ENCODE measurements at places on chromosomes 5 and 9.

DNA sequence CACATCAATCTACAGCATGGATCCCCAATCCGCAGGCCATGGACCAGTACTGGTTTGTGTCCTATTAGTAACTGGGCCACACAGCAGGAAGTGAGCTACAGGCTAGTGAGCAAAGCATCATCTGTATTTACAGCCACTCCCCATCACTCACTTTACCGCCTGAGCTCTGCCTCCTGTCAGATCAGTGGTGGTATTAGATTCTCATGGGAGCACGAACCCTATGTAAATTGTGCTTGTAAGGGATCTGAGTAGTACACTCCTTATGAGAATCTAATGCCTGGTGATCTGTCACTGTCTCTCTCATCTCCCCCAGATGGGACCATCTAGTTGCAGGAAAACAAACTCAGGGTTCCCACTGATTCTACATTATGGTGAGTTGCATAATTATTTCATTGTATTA lies 212.7 kb upstream of the FAM174A start:
- DNase-seq, result no peak

DNA sequence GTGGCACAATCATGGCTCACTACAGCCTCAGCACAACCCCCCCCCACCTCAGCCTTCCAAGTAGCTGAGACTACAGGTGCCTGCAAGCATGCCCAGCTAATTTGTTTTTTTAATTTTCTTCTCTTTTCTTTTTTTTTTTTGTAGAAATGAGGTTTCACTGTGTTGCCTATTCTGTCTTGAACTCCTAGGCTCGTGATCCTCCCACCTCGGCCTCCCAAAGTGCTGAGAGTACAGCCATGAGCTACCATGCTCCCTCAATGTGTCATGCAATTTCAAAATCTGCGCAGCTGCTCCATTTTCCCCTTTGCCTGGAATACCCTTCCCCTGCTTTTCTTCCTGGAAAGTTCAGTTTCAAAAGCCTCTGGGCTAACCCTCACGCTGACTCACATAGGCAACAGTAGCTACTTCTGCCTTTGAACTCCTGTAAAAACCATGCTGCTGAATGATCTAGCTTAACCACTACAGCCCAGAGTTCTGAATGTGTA lies 71.0 kb upstream of the IL7R start:
- no peak for DNase-seq

- DNase-seq, result no peak
Measured at GRCh38 chr9:3397766-3398165, 128.0 kb downstream of the RFX3 start.

DNA sequence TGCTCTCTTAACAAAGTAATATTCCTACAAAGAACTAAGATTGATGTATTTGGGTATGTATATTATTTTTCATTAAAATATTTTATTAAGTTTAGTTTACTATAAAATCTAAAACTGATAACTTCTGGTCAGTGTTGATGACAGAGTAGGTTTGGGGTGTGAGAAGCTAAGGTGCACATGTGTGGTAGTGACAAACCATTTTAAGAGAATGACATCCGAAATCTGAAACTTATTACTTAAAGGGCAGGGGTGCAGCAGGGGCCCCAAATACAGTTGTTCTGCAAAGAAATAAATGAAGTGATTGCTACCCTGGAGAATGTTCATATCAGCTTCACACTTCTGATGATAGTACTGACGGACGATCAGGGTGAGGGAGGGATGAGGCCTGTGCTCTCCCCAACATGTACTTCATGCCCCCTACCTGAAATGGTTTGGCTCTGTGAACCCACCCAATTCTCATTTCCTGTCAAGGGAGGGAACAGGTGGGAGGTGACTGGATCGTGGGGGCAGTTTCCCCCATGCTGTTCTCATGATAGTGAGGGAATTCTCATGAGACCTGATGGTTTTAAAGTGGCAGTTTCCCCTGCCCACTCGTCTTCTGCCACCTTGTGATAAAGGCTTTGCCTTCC lies 125.3 kb upstream of the RFX3 start:
- no peak for DNase-seq

DNA sequence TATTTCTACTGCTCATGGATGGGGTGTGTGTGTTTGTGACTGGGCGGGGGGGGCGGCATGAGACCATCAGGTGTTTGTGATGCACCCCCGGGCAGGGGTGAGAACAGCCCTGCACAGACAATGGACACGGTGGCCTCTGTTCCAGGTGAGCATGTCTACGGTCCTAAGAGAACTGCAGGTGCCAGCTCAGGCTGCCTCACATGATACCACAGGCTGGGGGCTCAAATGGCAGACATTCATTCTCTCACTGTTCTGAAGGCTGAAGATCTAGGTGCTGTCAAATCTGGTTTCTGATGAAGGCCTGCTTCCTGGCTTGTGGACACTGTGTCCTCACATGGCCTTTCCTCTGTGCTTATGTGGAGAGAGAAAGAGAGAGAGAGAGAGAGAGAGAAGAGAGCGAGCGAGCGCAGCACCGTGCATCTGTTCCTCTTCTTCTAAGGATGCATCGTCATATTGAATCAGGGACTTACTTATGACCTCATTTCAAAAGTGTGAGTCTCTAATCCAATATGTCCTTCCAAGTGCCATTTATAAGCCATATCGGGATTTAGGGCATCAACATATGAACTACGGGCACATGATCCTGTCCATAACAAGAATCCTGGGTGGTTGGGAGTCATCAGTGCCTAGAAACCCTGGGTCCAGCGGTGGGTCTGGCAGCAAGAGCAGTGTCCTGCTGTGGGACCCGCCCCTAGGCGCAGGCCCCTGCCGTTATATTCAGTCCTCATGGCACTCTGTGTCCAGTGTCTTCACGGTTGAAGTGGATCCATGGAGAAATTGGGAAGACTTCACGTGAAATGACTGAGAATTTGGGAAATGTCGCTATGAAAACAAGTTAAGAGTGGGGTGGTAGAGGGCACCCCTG lies 42.5 kb downstream of the NXNL2 start:
- DNase-seq, result no peak

DNA sequence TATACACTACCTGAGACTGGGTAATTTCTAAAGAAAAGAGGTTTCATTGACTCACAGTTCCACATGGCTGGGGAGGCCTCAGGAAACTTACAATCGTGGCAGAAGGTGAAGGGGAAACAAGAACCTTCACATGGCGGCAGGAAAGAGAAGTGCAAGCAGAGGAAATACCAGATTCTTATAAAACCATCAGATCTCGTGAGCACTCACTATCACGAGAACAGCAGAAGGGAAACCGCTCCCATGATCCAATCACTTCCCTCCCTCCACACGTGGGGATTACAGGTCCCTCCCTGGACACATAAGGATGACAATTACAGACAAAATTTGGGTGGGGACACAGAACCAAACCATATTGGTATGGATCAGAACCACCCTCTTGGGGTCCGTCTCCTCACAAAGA lies 44.2 kb upstream of the SPIN1 start:
- DNase-seq, result no peak

DNA sequence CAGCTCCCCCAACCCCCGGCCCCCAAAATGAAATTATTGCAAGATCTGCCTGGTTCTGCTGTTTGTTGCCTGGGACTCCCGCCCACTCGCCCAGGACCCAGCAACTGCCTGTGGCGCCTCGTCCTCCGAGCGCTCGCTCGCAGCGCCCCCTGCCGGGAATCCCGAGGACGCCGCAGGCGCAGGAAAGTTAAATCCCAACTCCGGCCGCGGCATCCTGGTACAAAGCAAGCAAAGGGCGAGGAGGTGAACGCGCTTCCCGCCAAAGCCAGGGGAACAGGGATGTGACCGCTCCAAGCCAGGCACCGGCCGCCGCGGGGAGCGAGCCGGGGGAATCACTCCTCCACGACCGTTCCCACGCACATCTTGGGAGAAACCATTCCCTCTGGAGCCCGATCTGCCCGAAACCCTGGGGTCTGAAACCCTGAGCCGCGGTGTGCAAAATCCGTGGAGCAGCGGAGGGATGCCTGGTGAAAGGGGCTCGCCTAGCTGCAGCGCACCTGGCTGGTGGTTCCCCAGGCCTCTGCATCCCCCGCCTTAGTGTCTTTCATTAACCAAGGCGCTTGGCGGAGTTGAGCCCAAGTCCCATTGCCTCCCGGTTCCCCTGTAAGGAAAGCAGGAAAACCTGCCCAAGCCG lies 1.3 kb downstream of the SEMA5A start:
- no peak for DNase-seq

- DNase-seq, result no peak
Measured at GRCh38 chr5:355379-355935, 33.9 kb downstream of the AHRR start.

DNA sequence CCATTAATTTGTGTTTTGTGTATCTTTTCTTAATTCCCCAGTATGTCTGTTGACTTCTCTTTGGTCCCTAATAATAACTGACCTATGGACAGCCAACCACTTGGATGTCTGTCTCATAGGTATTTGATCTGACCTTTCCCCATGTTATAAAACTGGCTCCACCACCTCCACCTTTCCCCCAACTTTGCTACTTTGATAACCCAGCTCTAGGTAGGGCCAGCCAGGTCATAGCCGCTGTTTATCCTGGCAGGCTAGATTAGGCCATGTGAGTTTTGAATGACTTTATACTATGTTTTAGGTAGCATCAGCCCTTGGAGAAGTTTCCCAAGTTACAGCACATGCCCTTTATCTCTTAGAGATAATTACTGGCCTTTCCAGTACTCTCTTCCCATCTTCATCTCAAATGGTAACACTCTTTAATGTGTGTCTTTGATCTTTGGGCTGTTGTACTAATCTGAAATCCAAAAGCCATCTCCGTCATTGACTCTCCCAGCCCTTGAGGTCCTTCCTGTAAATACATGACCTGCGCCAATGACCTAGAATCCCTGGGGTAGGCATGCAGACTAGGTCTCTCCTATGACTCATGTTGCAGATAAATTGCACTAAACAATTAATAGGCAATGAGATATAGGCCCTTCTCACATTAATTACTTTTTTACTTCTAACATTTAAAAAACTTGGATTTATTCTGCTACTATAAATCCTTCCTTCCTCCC lies 152.6 kb downstream of the CD180 start:
- no peak for DNase-seq

Measured in cortex of kidney (tissue), 1 donor.